ENCODE measurements at places on chromosomes 4 and X.

GRCh38 chr4:95190751-95191436 lies 357.9 kb downstream of the UNC5C start:
- peak; percentile 39 for DNase-seq

- peak; percentile 28 for DNase-seq
These were observed 284.4 kb downstream of the AFF2 start for GRCh38 chrX:148784856-148785255.

DNA sequence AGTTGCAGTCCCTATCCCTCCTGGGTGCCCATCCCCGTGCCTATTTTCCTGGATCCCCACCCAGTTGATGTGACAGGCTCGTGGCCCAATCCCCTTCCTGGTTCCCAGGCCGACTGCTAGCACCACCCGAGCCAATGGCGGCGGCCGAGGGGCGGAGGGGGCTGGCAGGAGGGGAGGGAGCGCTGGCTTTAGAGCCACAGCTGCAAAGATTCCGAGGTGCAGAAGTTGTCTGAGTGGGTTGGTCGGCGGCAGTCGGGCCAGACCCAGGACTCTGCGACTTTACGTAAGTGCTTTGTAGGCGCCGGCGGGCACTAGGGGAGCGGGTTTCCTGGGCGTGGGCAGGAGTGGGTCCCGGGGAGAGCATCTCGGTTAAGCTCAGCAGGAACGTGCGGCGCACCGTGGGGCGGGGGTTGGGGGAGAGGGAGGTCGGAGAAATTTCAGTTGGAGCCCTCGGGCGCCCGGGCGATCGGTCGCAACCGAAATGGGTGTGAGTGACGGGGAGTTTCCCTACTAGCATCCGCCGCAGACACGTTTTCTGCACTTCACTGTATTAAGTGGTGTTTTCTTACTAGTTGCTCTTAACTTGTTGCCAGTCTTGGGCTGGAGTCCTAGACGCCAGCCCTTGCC lies at the start of gene PLS3:
PLS3 (plus strand) TSS at position 197 of the 627 bp plus-strand sequence. CDS start 49,077 bp downstream, outside the sequence.
- DNase-seq, result peak; percentile 90

- DNase-seq, result peak; percentile 51
These were observed 6.2 kb upstream of the OSTC start for GRCh38 chr4:108644237-108644636.

- DNase-seq, result peak; percentile 51
These were observed 638 bp downstream of the BLTP1 start for GRCh38 chr4:122152711-122153226.

DNA sequence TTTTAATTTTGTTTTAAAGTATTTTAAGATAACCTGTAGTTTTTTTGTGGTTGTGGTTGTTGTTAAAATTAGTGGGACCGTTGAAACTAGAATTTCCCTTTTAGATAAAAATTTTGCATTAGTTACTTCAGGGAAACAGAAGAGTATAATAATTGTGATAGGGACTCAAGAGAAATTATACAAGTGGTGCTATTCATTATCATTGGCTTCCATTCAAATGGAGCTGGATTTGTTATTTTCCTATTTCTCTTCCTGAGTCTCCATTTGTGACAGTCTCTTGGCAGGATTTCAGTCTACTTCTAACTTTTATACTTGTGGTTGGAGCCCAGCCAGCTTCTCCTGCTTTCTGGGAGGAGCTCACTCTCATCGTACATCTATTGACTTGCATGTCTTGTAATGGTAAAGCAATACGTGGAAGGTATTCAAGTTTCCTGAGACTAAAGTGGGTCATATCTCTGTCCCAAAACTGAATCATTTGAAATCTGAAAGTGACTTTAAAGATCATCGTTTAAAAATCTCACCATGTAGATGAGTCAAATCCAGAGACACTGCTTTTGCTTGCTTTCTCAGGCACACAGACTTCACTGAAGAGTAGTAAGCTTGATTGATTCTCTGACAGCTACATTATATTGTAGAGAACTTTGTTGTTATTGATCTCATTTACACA lies 155.8 kb downstream of the RPA4 start:
- peak; percentile 66 for DNase-seq

GRCh38 chr4:20544645-20545044 lies 155.6 kb upstream of the PACRGL start:
- DNase-seq, result peak; percentile 51

- no peak for DNase-seq
These were observed 4.5 kb downstream of the BST1 start for GRCh38 chr4:15707363-15707715.

- no peak for DNase-seq
These were observed 397.0 kb downstream of the GPAT3 start for GRCh38 chr4:83932750-83933391.

DNA sequence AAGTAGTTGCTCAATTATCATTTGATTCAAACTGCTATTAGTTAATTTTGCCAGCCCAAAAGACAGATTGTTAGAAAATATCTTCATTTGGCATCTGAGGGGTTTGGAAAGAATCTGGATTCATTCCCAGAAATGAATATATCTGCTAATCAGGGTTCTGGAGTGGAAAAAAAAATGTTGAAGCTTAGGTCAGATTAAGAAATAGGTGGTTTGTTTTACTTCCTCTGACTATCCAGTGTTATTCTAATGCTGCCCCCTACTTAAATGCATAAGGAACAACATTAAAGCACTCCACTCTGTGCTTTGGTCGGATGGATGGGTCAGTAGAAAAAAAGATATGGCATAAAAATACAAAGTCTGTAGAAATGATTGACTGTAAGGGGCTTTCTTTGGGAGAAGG lies 89.0 kb downstream of the LUZP4 start:
- peak; percentile 29 for DNase-seq

- DNase-seq, result no peak
These were observed 56.4 kb downstream of the RAB28 start for GRCh38 chr4:13427599-13428325.

- no peak for DNase-seq
These were observed 66.7 kb downstream of the FAM120C start for GRCh38 chrX:54116391-54116790.

GRCh38 chr4:23710298-23710697 lies 179.5 kb downstream of the PPARGC1A start:
- DNase-seq, result no peak

- DNase-seq, result no peak
These were observed 386.2 kb downstream of the PCDH7 start for GRCh38 chr4:31106419-31106818.

GRCh38 chr4:164378361-164378760 lies 375.6 kb upstream of the SMIM31 start:
- DNase-seq, result no peak

DNA sequence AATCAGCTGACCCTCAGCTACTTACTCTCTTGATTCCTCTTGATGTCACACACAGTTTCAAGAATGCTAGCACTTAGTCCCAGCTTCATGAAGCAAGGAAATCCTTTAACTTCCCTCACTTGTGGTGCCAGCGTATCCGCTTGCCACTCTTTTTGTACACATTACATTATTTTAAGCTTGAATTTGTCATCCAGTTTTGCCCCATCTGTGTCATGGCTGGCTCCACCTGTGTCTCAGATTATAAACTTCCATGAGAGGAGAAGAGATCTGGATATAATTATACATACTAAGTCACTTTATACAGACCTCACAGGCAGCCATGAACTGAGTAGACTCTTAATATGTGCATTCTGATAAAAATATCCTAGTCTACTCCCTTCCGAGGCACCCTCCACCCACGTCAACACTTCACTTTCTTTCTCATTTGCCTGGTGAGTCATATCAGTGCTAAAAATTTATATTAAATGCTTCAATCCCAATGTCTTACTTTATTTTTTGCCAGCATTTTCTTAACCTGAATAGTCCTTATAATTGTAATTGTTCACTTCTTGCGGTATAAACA lies 35.1 kb downstream of the GABRA2 start:
- DNase-seq, result no peak

GRCh38 chrX:17860811-17861488 lies at the start of gene RAI2:
RAI2 (minus strand) TSS chrX:17861298; CDS start chrX:17802010, 59,288 bp downstream.
- DNase-seq, result peak; percentile 9

- peak; percentile 11 for DNase-seq
These were observed 965 bp downstream of the TCEAL4 start for GRCh38 chrX:103586314-103586646.

GRCh38 chr4:185405296-185405999 lies 8.8 kb downstream of the ANKRD37 start:
- no peak for DNase-seq

- DNase-seq, result no peak
These were observed 3.8 kb upstream of the PITX2 start for GRCh38 chr4:110626532-110627153.

DNA sequence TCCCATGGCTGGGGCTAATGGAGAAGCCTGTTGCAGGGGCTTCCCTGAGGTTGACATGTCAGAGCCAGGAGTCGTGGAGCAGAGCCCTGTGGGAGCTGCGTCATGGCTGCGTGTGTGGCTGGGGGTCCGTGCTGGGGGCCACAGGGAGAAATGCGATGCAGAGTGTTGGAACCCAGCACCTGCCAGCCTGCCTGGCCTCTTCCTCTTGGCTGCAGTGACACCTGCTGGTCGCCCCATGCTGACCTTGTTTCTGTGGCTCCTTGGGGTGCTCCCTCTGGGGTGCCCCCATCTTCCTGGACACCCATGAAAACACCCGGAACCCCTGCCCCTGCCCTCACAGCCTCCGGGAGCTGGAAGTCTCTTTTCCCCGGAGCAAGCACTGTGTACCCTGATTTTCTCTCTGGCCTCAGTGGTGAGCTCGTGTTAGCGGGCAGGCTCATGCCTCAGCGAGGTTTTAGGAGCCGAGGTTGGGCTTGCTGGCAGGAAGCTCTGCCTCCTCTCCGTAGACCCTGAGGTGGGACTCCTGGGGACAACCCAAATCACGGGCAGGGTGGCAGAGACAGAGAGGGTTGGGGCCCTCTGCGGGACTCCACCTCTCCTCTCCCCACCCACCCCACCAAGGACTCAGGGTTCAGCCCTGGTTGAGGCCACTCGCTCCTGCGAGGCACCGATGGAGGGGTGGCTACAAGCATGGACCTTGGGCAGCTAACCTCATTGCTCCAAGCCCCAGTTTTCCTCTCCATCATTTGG lies 103.7 kb downstream of the SORCS2 start:
- DNase-seq, result peak; percentile 45

DNA sequence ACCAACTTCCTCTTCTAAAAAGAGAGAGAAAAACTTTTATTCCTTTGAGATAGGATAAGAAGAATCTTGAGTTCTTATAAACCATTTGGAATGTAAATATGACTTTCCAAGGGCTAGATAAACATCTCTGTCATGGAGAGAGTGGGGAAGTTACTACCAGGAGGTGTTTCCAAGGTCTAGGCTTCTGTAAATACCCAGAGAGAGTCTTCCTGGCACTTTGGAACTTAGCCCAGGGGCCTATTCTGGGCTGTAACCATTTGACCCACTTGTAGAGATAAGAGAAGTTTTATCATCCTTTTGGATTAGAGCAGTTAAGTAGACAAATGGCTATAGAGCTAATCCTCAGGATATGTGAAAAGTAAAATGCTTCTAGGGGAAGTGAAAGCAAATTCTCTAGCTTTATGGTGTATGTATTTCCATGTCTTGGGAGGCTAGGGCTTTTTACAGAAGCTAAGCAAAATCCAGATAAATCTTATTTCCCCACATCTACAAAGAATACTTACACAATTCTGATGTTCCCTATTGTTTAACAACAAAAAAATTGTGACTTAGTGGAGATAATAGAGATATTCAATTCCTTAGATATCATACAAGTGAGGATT lies 51.1 kb downstream of the MCUB start:
- DNase-seq, result no peak

DNA sequence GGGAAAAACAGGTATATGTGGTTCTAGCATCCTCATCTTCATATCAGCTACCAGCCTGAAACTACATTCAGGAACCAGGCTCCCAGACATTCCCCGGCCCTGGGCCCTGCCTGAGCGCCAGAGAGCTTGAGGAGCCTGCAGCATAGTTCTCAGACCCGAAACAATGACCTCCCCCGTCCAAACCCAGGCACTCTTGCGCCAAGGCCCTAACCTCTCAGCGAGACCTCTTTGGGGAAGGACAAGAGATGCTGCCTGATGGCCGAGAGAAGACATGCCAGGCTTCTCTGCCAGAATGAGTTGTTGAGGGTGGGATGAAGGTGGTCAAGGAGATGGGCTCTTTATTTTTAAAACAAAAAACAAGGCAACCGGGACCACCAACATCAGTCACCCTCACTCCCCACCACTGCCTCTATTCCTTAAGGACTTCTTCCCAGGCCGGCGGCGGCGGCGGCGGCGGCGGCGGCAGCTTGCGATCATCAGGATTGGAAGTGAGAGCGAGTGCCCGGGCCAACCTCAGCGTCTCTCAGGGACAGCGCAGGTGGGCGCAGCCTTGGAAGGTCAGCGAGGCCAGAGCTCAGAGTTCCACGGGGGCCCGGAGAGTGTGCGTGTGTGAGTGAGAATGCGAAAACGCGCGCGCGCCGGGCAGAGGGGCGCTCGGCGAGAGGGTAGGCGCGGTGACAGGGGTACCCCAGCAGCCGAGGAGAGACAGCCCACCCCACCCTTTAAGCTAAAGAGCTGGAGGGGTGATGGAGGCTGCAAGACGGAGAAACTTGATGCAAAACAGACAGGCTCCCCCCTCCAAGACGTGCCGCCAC lies 601 bp downstream of the INPP4B start:
- DNase-seq, result peak; percentile 55

- DNase-seq, result peak; percentile 69
These were observed 212.7 kb downstream of the SLIT2 start for GRCh38 chr4:20464381-20464780.

GRCh38 chr4:126779436-126780166 lies 853.2 kb upstream of the INTU start:
- DNase-seq, result no peak

GRCh38 chr4:176845636-176846035 lies 52.9 kb upstream of the VEGFC start:
- DNase-seq, result no peak

- DNase-seq, result no peak
These were observed 14.0 kb upstream of the GPKOW start for GRCh38 chrX:49137492-49137891.

DNA sequence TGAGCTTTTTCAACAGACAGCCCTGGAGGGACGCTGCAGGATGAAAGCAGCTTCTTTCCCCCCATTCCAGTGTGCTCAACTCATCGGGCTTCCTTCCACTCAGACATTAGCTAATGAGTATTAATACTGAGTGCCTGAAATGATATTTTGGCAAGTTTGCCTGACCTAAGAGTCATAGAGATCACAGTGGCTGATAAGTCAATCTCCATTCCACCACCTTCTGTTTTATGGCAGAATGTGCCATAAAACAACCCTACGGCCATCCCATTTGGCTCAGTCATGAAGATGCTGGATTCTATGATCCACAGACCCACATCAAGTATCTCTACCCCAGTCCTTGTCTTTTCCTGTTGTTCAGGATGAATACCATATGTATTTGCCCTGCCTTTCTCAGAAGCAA lies 48.3 kb upstream of the MAB21L2 start:
- no peak for DNase-seq

- no peak for DNase-seq
These were observed 981.2 kb downstream of the FAM133A start for GRCh38 chrX:94655180-94655579.

DNA sequence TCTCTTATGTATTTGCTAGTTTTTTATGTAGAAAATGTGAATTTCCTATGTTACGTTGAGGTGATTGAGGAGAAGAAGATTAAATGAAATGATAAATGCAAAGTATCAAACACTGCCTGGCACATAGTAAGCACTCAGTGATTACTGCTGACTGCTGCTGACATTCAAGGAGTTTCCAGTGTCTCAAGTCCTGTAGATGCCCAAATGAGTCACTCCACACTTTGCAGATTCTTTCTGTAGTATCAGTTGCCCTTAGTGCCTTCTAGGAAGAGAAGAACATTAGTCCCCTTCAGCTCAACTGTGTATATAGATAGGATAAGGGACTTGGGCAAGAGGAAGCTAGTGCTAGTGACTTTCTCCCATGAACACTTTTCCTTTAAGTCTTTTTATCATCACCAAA lies 240.5 kb upstream of the TEX13A start:
- DNase-seq, result peak; percentile 12

GRCh38 chr4:152689615-152690501 lies 10.1 kb upstream of the TMEM154 start:
- peak; percentile 56 for DNase-seq
